ENCODE measurements at places on chromosomes 16 and 17.

GRCh38 chr17:17093764-17094163, 51.5 kb downstream of the MPRIP start:
- DNase-seq = no peak

DNA sequence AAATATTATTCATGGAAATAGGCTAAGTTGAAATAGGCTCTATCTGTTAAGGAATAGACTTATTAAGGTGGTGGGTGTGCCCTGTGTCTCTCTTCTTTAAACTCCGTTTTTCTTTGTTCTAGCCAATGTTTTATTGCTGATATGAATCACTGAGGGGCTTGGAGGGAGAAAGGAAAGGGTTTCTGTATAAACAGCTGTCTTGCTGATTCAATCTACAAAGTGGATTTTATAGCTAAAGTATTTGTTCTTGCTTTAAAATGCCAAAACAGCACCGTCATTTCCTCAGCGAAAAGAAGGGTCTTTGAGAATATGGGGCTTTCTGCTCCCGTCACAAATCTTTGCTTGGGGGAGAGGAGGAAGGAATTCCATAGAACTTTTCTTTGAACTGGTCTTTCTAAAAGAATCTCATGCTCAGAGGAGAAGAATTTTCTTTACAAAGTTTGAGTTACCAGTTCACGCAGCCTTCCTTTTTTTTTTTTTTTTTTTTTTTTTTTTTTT, 39.3 kb downstream of the MSI2 start:
- DNase-seq = no peak

GRCh38 chr16:83113317-83113716, 486.5 kb downstream of the CDH13 start:
- no peak for DNase-seq

DNA sequence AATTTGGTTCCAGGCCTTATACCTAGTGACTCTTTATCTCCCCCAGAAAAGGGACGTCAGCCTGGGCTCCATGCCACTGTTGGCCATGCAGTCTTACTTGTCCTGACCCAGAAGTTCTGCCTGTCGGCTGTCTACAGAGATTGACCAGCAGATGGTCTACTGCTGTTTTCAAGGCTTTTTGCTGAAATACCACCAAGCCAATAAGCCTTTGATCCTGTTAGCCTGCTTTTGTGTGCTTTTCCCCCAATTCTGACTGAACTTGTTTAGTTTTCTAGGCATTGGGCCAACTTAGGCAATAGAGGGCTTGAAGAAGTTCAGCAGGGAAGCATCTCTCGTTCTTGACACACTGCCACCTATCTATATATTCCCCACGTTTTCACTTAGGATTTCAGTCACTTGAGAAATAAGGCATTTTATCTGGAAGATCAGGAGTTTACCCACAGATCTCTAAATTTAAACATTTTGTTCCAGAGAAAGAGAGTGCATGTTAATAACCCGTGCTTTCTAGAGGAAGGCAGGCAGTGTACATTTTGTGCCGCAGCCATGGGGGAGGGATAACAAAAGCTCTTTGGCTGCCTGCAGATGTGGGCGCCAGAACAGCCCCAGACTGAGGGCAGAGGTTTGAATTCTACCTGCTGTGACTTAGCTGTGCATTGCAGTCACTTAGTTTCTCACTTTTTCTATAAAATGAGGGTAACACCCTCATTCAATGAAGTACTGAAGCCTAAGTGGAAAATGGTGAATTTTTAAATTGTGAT, 12.3 kb upstream of the CARMIL2 start:
- no peak for DNase-seq

- no peak for DNase-seq
These were observed 14.4 kb downstream of the NTAN1 start for GRCh38 chr16:15041271-15042004.

GRCh38 chr16:53678756-53679343, 24.8 kb downstream of the RPGRIP1L start:
- DNase-seq = no peak

- DNase-seq = no peak
These were observed 14.1 kb upstream of the NLRP1 start for GRCh38 chr17:5598457-5598856.

DNA sequence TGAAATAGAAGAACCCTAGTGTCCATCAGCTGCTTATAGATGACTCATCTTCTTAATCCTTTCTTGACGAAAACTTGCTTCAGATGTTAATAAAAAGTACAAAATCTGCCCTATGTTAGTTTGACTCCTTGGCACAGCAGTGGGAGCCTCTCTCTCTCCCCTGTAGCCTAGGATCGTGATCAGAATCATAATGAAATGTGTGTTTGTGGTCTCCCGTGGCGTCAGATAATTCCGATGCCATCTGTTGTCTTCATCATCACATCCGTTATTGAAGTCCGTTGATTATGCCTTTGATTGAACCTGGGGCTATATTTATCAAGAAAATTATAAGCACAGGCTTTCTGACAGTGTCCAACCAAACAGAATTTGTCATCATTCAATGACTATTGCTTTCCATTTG, 102.5 kb downstream of the BMERB1 start:
- no peak for DNase-seq

DNA sequence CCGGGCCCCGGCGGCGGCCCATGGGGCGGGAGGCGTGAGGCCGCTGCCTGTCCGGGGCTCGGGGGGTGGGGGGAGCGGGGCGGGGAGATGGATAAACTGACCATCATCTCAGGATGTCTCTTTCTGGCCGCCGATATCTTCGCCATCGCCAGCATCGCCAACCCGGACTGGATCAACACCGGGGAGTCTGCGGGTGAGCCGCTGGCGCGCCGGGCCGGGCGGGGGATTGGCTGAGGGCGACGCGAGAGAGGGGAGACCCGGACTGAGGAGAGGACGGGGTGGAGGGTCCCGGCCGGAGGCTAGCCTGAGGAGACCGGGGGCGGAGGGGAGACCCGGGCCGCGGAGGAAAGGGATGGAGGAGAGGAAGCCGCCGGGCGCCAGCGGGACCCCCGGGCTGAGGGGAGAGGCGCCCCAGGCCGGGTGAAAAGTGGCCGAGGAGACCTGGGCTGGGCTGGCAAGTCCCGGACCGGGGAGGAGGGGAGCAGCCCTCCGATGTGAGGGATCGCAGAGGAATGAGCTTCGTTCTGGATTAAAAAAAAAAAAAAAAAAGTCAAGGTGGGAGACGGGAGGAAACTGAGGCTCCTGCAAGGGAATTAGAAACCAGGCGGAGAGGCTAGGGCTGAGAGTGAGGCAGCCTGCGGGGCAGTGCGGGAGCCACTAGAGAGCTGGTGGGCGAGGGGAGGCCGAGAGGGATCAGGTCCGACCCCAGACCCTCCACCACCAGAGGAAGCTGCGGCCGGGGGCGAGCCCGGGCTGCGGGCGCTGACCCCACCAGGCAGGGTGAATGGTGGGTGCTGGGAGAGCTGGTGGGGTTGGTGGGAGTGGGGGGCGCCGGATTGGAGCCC, 526 bp downstream of the MOSMO start:
- peak; percentile 19 for DNase-seq

GRCh38 chr17:17722906-17723353, 41.7 kb downstream of the RAI1 start:
- no peak for DNase-seq

DNA sequence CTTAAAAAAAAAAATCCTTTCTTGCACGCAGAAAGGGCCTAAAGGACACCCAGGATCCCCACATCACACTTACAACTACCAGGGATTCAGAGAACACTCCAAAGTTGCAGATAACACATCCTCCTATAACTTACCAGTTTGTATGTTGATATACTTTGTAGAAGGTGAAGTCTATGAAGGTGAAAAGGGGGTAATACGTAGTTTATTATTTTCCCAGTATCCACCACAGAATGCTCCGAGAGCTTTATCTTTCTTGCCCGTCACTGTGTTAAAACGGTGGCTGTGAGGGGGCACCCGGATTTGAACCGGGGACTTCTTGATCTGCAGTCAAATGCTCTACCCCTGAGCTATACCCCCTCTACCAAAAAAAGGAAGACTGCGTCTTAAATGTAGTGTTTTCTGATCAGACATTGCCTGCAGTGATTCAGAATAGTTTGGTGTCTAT, 7.9 kb upstream of the RPL23 start:
- no peak for DNase-seq

DNA sequence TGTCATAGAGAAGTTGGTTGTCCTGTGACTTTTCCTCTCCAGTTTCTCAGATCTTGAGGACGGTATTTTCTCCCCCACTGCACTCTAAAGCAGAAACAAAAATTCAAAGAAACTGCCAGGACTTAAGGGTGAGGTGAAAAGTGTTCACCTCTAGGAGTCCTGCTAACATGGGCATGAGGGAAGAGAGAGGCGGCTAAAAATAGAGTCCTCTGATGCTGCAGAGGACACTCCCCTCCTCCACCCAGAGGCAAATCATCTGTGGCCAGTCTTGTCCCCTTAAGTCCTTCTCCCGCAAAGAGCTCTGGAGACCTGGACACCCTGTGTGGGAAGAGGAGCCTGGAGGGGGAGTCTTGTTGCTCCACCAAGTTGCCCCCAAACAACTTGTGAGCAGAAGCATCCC, 4.7 kb upstream of the DDX19A start:
- DNase-seq = no peak

DNA sequence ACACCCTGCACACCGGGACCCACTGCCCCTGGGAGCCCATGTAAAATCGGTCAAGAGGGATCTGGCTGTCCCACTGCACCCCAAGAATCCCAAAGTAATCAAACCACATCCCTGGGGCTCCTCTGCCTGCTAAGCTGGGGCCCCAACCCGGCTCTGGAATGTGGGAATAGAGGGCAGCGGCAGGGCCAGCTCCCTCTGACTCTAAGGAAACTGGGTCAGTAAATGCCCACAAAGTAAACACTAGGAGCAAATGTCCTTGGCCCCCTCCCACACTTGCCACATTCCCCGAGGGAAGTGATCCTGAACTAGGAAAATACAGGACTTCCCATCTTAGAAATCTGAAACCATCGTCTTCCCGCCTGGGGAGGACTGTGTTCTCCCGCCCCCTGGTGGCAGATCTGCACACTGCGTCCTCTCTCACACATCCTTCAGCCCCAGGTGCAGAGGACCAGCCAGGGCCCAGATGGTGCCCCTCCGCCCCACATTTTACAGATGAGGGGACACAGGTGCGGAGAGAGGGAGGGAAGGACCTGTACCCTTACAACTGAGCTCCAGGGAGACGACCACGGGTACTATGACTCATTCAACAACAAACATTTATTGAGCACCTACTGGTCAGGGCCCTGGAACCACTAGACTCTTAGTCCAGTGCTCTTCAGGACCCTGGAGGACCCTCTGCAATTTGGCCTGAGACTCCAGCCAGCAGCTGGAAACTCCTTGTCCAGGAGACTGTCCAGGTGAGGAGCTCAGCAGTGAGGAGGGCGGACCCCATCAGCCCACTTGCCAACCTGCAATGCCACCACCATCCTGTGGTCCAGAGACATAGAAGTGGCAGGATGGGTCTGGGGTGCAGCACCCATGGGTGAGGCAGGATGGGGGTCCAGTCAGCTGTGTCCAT, 10.1 kb downstream of the P3H4 start:
- DNase-seq = peak; percentile 63

GRCh38 chr16:66623755-66624154, 19.3 kb downstream of the CMTM3 start:
- DNase-seq = no peak

GRCh38 chr17:45759761-45760160, 24.4 kb upstream of the CRHR1 start:
- no peak for DNase-seq
